CD8-positive, alpha-beta memory T cell (primary cell): ENCODE measurements at places on chromosomes 4 and X.

GRCh38 chr4:119300101-119300978 lies 21.6 kb downstream of the FABP2 start:
- peak; percentile 89 for DNase-seq

GRCh38 chr4:76725039-76725438 lies 172.9 kb downstream of the SOWAHB start:
- no peak for DNase-seq

DNA sequence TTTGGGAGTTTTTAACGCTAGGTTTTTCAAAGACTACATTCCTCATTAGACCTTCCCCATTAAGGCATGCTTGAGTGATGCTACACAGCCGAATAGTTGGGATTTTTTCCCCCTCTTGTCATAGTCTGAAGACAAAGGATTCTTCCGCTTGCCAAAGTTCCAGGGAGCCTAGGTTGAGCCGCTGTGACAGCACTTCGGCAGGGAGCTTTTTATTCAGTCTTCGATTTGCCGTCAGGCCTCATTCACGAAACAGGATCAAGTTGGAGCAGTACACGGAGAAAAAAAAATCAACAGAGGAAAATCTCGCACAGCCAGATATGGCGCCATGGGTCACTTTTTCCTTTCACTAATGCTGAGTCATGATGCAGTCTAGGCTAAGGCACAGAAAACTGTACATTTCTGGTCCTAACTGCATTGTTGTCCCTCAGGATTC lies 24.3 kb downstream of the SHROOM3 start:
- no peak for DNase-seq

DNA sequence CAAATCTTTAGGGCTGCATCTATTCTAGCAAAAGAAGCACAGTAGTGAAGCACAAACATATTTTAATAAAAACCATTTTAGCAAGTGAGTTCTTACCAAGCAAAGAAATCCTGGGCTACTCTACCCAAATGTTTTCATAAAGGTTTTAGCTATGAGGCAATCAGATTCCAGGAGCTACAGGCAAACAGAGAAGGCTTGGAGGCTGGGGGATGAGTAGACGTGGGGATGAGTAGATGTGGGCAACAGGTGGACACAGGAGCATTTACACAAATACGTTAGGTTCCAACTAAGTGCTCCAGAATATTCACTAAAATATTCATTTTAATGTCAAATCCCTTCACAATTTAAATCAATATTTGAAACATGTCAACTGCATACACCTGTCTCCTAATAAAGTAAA lies 34.5 kb downstream of the ATP11C start:
- no peak for DNase-seq

DNA sequence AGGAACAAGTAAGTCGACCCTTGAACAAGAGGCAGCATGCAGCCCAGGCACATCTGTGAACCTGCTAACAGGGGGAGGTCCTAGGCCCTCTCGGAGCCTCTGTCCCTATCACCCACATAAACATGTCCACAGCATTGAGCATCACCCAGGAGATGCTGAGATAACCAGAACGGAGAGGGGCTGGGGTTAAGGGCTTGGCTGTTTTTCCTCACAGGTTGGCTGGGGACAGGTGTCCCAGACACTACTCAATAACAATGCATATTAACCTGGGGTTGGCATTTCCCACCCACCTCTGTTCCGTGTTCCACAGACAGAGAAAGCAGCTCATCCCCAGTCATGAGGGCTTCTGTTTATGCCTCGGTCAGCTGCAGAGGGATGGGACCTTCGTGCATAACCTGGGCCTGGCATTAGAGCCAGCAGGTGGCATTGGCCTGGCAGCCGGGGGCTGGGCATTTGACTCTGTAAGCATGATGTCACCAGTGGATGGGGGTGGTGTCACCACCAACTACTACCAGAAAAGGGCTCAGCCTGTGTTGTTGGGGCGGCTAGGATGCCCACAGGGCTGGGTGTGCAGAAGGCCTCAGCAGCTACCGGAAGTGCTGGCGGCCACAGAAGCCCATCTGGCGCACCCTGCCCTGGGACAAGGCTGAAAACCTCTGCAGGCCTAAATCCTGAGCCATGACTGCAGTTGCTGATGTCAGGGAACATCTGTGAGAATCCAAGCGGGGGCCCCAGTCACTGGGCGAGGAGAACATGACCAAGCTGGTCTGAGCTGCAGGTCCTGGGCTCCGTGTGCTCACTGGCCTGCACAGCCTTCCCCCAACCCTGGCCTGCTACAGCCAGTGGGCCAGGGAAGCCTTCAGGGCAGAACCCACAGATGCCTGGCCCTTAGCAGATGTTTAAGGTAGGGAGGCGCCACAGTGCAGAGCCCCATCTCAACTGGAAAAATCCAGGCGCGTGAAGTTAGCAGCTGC lies 351.4 kb downstream of the NR3C2 start:
- DNase-seq = no peak

DNA sequence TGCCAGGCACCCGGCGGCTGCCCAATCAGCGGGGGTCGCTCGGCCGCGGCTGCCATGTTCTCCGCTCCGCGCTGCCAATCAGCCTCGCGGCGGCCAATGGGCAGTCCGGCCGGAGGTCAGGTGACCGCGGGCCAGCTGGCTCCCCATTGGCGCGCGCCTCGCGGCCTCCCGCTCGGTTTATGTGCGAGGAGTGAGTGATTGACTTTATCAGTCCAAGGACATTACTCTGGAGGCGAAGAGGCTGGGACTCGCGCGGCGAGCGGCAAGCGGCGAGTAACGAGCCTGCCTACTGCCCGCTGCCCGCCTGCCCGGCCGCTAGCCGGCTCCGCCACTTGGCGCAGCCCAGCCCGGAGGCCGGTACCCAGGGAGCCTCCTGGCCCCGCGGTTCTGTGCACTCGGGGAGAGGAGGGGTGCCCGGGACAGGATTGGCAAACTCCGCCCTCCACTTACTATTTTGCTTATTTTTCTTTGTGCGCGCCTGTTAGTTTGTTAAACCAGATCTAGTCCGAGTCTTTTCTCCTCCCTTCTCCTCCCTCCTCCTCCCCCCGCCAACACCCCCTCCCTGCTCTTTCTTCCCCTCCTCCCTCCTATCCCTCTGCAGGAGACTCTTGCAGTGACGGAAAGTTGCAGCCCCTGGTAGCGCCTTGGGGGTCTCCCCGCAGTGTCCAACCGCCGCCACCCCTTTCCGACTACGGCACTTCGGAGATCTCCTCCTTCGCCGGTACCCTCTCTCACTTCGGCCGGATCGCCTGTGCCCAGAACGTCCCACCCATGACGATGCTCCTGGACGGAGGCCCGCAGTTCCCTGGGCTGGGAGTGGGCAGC lies at the start of gene ZIC3:
Gene ZIC3, plus strand, starts transcription at position 207 of the 825 bp plus-strand sequence. Its CDS starts 565 bp downstream, at position 772.
- no peak for DNase-seq

GRCh38 chr4:48290146-48290772 lies 20.6 kb upstream of the TEC start:
- no peak for DNase-seq

- DNase-seq = peak; percentile 1
These were observed 87.8 kb upstream of the RPS6KA3 start for GRCh38 chrX:20354505-20354904.

GRCh38 chr4:34191443-34191842 lies 2052.9 kb downstream of the ARAP2 start:
- DNase-seq = no peak

DNA sequence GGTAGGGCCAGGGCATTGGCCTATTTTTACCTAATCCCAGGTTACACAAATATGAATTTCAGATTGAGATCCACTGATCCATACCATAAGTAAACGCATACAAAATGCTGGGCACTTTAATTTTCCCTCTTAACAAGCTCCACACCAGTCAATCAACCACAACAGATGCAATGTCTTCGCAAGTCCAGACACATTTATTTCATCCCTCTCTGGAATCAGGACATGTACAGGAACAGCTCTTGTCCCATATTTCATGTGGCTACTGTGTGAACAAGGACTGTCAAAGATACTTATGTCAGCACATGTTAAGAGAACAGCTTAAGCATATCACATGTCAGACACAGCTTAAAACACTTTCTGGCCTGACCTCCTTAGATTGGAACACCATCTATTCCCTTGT lies 145.9 kb downstream of the PPP3CA start:
- no peak for DNase-seq

GRCh38 chr4:22515888-22516541 lies at the start of gene ADGRA3:
Gene ADGRA3, minus strand, starts transcription at chr4:22516066. Its CDS starts 282 bp downstream, at chr4:22515784.
- DNase-seq = no peak

- no peak for DNase-seq
These were observed 41.6 kb upstream of the ITM2A start for GRCh38 chrX:79408623-79409322.
